ENCODE measurements at places on chromosomes 13 and 19.

DNA sequence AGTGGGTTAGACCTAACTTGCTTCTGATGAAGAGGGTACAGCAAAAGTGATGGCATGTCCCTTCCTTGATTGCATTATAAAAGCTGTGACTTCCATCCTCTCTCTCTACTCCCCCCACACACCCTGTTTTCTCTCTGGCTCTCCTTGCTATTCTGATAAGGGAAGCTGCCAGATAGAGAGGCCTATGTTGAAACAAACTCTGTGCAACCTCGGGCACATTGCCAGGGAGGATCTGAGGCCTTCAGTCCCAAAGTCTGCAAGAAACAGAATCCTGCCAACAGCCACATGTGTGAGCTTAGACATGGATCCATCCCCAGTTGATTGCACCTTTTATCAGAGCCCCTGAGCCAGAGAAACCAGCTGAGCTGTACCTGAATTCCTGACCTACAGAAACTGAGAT is 44.8 kb upstream of the ARGLU1 start:
- DNase-seq: peak; percentile 26

DNA sequence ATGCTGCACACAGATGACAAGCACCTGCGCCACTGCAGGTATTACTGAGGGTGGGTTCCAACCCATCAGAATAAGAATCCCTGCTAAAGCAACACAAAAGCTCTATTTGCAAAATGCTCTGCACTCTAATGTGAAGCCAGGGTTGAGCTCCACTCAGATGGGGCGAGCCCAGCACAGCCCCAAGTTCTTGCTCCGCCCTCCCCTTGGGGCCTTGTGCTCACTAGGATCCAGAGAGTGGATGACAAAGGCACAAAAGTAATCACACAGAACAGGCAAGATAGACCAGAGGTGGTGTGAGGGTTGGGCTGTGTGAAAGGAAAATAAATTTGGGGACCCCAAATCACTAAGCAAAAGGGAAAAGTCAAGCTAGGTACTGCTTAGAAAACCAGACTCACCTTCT is 8.2 kb upstream of the ZNF611 start:
- no peak for DNase-seq

DNA sequence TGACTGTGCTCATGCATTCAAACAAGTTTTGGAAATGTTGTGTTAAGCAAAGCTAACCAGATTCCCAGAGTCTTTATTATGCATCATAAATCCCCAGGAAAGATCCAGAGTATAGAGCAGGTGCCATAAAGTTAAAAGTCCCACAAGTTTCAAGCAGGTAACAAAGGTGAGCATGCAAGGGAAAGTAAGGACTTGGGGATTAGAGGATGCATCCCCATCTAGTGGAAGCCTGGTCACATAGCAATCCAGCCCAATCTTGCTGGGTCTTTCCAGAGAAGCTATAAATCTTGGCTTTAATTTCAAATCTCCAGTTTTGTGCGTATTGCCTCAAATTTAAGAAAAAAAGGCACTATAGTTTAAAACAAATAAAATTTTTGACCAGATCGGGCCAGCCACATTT is 72.7 kb downstream of the ZNF254 start:
- no peak for DNase-seq

- DNase-seq: no peak
Observed at GRCh38 chr19:54279406-54279962, 1.4 kb downstream of the LILRB2 start.

GRCh38 chr19:51948975-51949374 is 21.7 kb downstream of the ZNF613 start:
- no peak for DNase-seq

GRCh38 chr13:110557610-110558305 is 3.8 kb downstream of the RAB20 start:
- DNase-seq: no peak

GRCh38 chr19:39942366-39942730 is 7.9 kb upstream of the FCGBP start:
- no peak for DNase-seq

- DNase-seq: no peak
Observed at GRCh38 chr19:38452430-38453366, 19.2 kb downstream of the RYR1 start.

- DNase-seq: no peak
Observed at GRCh38 chr19:16369664-16370576, 45.3 kb downstream of the KLF2 start.

DNA sequence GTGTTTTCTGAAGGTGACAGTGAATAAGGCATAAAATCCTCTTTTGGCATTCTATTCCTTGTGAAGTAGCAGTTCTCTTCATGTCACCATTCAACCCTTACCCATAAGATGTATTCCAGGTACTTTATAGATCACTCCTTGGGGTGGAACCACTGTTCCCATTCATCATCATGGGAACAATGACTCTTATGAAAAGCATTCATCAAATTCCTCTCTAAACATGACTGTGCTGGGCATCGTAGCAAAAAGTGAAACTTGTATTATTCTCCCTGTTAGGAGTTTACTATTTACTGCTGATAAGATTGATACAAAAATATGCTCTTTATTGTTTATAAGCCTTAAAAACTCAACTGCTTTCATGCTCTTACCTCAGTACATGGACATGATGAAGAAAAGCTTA is 793.4 kb downstream of the LIG4 start:
- no peak for DNase-seq

GRCh38 chr19:54390942-54391577 is 24.2 kb upstream of the TTYH1 start:
- DNase-seq: peak; percentile 44

GRCh38 chr19:7763696-7764095 is 653 bp downstream of the CLEC4M start:
- DNase-seq: no peak

DNA sequence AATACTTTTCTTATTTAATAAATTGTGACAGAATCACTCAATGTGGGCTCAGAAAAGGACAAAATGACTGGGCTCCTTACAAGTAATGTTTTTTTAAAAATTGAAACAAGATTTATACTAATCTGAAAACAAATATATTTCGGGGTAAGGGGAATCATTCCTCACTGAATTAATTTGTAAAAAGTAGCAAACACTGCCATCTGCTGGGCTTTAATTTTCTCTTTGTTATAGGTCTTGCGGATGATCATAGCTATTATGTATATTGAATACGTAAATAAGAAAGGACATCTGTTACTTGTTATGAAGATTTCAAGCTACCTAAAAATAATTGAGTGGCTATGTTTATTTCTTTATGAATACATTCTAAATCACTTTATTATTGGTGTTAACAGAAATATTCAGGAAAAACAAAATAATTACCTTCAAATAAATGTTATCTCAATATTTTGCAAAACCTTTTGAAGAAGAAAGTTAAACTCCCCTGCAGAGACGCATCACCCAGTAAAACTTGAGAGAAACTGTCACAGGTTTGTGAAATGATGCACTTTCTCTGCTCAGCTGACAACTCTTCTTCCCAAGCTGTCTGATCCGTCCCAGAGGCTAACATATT is 17.8 kb upstream of the ENOX1 start:
- peak; percentile 52 for DNase-seq

DNA sequence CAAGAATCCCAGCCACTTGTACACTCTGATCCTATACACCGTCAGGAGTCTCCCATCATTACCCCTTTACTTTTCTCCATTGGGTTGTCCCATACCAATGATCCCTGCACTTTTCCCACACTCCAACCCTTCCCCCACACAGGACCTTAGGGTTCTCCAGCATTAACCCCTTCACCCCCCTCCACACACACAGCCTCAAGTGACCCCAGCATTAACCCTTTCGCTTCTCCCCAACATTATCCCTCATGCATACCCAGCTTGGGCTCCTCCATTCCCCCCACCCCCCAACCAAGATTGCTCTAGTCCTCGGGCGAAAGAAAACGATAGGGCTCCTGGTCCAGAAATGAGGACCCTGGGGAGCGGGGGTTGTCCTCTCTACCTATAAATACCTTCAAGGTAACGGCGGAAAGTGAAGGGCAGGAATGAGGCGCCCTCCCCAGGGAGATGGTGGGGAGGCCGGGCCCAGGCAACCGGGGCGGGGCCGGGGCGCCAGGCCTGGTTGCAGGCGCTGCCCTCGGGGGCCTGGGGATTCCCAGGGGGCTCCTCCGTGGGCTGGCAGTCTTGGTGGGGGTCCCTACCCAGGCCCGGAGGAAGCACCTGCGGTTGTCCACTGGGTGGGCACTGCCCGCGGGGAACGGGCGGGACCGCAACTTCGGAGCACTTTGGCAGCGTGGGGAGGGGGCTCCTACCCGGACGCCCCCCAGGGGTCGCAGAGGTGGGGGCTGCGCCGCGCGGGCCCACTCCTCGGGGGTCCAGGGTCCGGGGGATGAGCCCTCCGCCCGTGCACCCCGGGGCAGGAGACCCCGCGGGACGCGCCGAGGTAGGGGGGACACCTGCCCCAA is 757 bp downstream of the WIZ start:
- no peak for DNase-seq

DNA sequence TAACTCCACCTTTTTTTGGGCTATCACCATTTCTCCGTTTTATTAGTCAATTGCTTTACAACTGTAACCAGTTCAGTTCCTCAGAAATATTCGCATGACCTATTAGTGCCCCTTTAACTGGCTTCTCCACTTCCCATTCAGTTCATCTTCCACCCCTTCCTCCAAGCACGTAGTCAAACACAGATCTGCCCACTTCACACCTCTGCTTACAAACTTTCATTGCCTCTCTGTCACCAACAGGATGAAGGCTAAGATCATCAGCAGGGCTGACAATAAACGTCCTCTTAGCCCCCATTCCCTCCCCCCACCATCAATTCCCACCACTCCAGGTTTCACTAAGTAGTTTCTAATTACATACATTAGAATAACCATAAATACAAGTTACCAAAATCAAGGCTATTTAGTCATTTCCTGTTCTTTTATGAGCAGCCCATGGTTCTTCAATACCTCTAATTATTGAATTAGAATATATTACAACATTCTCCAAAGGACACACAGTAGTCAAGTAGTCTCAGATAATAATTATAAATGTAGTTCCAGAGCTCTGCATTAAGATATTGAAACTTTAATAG is 95.7 kb downstream of the SPRY2 start:
- no peak for DNase-seq

GRCh38 chr13:36082806-36083205 is 48.4 kb downstream of the DCLK1 start:
- DNase-seq: no peak

DNA sequence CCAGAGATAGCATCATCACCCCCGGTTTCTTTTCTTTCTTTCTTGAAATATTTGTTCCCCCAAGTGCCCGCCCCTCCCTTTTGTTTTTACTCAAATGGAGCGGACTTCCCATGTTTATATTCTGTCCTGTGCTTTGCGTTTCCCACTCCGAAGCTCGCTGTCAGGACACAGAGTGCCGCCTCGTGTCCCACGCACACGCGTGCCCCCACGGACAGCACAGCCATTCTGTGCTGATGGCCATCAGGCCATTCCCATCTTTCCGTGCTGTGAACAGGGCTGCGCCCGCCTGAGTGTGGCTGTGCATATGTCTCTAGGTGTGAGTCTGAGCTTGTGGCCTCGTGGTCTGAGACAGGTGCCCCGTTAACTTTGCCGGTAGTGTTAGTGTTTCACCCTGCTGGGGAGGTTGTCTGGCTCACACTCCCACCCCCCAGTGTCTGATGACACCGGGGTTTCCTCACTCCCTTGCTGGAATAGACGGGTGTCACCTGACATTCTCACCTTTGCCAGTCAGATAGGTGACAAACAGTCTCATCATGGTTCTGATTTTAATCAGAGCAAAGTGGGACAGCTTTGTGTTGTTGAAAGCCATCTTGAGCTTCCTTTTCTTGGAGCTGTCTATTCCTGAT is 6.9 kb downstream of the PAK4 start:
- DNase-seq: no peak

GRCh38 chr19:17394891-17395415 is 957 bp upstream of the CCDC194 start:
- DNase-seq: peak; percentile 66

- DNase-seq: no peak
Observed at GRCh38 chr13:46164661-46165060, 17.3 kb downstream of the LCP1 start.

DNA sequence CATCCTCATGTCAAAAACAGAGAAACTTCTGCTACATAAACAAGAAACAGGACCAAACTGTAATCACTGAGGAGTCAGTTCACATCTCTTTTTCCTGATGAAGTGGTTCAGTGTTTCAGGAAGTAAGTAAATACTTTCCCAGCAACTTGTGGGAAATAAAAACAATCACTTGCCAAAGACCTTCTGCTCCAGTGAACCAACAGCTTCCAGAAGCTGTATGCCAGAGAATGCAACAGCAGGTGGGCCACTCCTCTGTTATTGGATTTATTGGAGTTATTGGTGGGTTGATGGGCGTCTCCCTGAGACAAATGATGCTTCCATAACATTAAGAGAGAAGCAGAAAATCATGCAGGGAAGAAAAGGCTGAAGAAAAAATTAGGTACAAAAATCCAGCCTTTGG is 9.9 kb downstream of the SLC6A16 start:
- no peak for DNase-seq

DNA sequence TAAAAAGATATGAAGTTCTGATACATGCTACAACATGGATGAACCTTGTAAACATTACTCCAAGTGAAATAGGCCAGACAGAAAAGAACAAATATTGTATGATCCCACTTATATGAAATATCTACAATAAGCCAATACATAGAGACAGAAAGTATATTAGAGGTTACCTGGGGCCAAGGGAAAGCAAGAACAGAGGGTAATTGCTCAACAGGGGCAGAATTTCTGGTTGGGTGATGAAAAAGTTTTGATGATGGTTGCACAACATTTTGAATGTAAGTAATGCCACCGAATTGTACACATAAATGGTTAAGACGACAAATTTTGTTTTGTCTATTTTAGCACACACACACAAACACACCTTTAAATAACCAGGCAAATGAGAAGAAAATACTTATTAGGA is 268.4 kb downstream of the FOXO1 start:
- DNase-seq: peak; percentile 63

- DNase-seq: peak; percentile 79
Observed at GRCh38 chr19:48859711-48860572, 8.5 kb downstream of the PLEKHA4 start.

GRCh38 chr13:48411841-48412531 is 927 bp downstream of the LPAR6 start:
- peak; percentile 27 for DNase-seq

DNA sequence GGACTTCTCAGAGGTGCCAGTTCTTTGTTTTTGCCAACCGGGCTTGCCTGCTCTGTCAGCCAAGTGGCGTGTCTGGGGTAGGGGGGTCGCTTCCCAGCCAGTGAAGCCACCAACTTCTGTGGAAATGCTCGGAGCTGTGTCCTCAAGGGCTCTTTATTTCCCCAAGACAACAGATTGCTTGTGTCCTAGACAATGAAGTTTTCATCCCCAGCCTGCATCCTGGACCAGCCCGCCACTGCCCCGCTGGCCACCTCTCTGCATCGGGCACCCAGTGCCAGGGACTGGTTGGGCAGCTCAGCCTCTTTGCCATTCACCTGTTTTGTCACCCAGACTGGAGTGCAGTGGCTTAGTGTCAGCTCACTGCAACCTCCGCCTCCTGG is 3.7 kb downstream of the RAB11B start:
- DNase-seq: no peak

All from AML-193 (cell line).